NCI-H510A (cell line): ENCODE measurements at places on chromosomes 7 and 10.
A peak's percentile ranks its signal among the peaks of the same experiment; 100 is the strongest.

DNA sequence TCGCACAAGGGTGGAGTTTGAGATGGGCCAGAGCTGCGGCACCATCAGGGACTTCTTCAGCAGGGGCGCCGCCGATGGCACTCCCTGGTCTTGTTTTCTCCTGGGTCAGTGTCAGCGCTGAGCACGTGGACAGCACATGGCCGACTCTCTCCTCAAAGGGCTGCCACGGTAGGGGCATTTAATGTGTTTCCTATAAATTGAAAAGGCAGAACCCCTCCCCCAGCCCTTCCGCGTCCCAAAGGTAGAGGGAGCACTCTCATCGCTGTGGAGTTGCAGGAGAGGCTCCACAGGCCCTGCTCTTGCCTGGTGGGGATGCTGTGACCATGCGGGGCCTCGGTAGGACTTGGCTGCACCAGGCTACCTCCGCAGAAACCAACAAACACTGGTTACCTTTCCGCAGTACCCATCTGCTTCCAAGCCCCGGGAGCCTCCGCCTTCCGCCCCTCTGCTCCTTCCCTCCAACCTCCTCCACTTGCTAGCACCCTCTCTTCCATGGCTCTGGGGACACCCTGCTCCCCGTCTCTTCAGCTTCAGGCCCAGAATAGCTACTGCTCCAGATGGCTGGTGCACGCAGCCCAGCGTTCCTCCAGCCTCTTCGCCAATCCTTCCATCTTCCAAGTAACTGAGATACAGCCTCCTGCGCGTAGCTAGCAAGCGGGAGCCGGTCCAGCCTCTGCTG, 166.3 kb upstream of the ADCY1 start:
- DNase-seq: no peak

DNA sequence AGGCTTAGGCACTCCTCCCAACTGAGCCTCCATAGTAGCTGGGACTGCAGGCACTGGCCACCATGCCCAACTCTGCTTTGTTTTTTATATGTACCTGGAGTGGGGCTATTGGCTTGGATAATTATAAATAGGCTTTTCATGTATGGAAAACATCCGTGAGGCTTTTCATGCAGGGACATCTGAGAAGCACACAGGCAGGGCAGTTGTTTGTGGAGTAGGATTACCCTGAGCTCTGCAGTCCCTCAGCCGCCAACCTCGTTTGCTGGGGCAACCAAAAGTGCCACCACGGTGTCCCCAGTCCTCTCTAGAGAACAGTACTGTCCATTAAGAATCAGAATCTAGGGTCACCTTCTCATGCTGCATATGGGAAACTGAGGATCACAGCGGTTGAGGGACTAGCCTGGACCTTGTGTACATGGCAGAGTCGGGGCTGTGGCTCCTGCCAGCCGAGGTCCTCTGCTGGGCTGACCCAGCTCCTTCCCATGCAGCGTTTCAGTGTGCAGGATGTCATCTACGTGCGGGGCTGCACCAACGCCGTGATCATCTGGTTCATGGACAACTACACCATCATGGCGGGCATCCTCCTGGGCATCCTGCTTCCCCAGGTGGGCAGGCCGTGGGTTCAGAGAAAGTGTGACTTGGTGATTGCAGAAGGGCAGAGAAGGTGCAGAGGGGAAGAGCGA, 54.5 kb downstream of the TSPAN15 start:
- DNase-seq: no peak

- peak; percentile 5 for DNase-seq
Observed at GRCh38 chr7:93574646-93575554, at the start of gene CALCR. Gene CALCR, minus strand, starts transcription at chr7:93574724. Its CDS starts 87,743 bp downstream, at chr7:93486981.

DNA sequence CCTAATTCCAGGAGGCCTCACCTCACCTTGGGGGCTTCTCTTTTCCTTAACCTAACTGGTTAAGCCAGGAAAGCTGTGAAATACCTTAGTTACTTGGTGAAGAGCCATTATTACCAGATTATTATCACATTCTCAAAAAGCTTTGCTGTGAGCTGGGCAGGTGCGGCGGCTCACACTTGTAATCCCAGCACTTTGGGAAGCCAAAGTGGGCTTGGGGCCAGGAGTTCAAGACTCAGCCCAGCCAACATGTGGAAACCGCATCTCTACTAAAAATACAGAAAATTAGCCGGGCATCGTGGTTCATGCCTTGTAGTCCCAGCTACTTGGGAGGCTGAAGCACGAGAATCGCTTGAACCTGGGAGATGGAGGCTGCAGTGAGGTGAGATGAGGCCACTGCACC, 102.4 kb upstream of the KLF6 start:
- DNase-seq: no peak

DNA sequence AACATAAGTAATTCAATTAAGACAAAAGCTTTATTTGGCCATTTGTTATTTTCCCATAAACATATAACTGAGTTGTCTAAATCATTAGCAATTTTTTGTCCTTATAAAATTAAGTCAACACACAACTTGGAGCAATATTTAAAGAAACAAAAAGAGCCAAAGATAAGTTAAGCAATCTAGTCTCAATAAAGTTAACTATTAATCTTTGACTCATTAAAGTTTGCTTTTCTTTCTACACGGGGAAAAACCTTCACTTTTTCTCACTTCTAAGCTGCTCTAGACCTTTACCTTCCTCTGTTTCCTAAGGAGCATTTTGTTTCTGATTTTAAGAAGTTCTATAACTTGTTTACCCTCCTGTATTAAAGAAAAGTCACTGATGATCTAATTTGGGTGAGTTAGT, 867.1 kb upstream of the PHF14 start:
- no peak for DNase-seq

DNA sequence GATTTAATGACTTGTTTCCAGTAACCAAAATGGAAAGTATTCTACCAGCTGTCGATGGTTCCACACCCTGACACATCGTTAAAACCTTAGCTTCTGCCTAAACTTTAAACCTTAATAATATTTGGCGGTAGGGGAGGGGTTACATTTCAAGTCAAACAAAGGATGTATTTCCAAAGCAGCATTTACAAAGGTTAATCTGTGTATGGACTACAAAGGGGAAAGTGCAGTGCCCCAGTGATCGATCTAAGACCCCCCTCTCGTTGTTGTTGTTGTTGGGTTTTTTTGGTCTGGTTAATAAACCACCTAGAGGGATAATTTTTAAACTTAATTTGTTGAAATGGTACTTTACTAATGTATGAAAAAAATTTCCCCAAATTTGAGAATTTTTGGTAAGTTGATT, 1.1 kb upstream of the STEAP2 start:
- DNase-seq: no peak

DNA sequence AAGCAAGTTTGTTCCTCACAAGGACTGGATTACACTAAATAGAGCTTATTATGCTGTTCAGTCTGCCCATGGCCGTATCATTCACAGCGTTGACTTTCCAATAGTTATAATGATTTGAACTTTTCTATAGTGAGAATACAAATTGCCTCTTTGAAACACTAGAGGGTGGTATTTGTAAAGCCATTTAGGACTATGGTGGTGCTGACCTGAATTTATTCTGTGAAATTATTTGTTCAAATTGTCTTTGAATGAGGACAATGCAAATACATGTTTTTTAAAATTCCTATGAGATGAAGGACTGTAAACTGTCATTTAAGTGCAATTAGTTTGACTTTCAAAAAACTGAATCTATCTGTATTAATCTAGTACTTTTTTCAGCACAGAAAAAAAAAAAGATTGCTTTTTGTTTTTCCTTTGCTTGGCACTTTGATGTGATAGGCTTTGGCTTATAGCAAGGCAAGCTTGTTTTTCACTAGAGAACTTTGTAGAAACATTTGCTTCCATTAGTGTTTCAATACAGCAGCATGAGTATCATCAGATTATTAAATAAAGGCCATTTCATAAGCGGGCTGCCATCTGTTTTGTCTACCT, 122.7 kb upstream of the TMEM229A start:
- no peak for DNase-seq

- DNase-seq: no peak
Observed at GRCh38 chr10:71725998-71726579, 6.5 kb upstream of the C10orf105 start.

GRCh38 chr10:61991166-61991565, 89.7 kb downstream of the ARID5B start:
- DNase-seq: no peak

- no peak for DNase-seq
Observed at GRCh38 chr7:50431316-50431715, 18.8 kb downstream of the FIGNL1 start.

- DNase-seq: peak; percentile 19
Observed at GRCh38 chr7:81161451-81162075, 242.7 kb upstream of the SEMA3C start.

DNA sequence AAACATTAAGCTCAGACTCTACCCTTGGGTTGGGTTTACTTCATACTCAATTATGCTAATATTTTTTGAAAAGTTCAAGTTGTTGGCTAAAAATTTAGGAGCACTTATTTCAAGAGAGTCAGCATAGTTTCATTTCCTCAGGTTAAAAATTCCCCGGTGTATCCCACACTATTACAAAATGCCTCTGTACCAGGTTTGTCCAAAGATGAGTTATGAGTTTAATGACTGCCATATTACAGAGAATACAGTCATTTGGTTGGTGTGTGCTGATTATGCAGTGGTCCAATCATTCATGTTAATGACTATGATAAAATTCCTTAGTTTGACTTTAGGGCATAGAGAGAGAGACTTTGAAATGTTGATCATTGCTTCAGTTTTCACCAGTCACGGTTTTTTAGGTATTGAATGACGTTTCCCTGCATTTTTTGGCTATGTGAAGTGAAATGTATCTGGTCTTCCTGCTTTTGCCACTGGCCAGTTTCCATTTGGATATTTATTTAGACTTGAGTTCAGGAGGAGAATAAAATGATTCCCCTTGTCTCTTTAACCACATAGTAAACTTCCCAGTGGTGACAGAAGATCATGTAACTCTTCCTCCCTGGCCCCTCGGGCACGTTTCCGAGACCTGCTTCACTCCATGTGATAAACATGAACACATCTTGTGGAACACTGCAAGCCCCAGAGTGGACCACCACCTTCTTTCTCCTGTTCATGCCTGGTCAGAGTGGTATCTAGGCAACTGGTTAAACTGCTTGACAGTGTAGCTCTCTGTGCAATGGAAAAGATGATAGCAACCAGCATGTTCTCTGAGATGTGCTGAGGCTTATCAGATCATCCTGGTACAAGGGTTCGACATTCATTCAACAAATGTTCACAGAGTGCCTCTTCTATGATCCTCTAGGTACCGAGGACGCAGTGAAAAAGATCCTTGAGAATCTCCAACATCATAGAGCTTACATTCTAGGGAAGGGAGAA, 153.6 kb downstream of the CACNB2 start:
- no peak for DNase-seq

DNA sequence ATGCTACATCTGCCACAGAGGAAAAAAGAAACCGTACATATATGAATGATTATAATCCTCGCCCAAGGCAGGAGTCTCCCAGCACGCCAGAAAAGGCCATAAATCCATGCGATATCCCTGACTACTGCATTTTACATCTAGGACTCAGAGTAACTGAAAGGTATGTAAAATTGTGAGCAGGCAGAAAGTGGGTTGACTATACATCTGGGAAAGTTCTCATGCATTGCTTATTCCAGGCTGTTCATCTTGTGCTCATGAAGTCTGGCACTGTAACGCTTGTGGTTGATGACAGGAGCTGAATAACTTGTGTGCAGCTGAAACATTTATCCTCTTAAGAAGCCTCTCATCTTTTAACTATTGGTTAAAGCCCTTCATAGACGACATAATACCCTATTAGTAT, 193.4 kb upstream of the STEAP4 start:
- DNase-seq: no peak

GRCh38 chr10:12501841-12502525, 152.6 kb downstream of the CAMK1D start:
- DNase-seq: no peak

DNA sequence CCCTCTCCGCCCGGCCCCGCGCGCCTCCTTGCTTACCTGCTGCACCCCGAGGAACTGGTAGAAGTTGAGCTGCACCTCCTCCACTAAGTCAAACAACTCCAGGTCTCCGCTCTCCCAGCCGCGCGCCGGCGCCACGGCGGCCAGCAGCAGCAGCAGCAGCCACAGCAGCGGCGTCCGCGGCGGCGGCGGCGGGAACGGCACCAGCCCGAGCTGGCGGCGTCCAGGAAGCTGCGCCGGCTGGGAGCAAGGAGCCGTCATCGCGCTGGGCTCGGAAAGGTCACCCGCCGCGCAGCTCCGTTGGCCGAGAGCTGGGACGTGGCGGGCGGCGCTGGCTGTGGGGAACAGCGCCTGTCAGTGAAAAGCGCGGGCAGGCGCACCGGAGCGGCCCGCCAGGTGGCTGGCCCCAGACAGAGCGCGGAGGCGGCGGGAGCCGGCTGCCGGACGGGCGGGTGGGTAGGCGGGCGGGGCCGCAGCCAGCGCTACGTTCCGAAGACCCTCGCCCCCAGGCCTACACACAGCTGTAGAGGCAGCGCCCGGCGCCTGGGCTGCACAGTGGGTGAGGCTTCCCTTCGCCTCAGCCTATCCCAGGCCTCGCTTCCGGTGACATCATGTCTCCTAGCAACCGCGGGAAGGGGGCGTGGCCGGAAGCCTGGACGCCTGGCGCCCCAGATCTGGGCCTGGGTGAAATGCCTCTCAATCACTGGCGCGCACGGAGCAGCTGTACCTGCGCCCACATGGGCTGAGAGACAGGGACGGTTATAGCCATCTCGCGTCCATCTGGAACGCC, at the start of gene DNAJC1:
TSS of gene DNAJC1 (minus strand) at position 554 of the 787 bp plus-strand sequence. CDS start at position 258, 296 bp downstream.
- DNase-seq: peak; percentile 91

DNA sequence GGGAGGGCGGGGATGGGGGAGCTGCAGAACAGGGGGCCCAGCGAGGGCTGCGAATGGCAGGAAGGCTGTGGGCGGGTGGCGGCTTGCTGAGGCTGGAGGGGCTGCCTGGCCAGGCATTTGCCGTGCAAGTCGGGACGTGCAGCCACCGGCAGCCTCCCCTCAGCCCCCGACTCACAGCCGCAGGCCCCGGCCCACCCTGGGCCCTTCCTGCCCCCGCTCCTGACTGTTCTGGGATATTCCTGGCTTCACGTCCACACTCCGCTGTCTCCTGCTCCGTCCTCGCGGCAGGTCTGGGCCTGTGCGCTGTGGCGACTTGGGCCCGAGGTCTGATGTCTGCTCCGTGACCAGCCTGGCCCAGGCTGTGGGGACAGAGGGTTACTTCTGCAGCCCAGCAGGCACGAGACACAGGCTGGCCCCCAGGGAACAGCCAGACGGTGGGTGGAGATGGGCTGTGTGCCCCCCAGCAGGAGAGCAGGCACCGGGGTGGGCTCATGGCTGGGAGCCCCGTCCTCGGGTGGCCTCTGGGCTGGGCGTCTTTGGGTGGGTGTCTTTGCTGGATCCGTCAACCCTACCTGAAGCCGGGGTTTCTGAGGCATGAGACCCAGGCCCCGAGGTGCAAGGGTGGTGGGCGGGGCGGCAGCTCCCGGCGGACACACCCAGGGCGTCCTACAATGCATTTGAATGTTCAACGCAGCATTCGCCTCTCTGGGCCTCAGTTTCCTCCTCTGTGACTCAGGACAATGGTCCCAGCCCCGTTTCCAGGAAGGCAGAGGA, 86.5 kb downstream of the FOXL3 start:
- no peak for DNase-seq

GRCh38 chr10:84706431-84706830, 378.0 kb downstream of the CCSER2 start:
- no peak for DNase-seq

GRCh38 chr7:101743241-101743994, 74.0 kb upstream of the CUX1 start:
- peak; percentile 54 for DNase-seq

- DNase-seq: no peak
Observed at GRCh38 chr10:114033566-114033965, 10.1 kb upstream of the ADRB1 start.
